ENCODE measurements at places on chromosomes 16 and 17.

DNA sequence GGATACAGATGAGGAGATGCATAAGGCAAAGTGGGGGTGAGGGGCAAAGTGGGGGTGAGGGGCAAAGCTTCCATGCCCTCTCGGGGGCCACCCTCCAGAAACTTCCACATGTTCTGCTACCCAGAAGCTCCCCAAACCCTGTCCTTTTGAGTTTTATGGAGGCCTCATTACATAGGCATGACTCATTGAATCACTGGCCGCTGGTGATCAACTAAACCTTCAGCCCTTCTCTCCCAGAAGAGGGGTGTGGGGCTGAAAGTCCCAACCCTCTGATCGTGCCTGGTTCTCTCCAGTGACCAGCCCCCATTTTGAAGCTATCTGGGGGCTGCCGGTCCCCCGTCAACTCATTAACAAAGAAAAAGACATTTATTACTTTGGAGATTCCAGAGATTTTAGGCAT, 27.5 kb downstream of the ITGAE start:
- DNase-seq = peak; percentile 17

DNA sequence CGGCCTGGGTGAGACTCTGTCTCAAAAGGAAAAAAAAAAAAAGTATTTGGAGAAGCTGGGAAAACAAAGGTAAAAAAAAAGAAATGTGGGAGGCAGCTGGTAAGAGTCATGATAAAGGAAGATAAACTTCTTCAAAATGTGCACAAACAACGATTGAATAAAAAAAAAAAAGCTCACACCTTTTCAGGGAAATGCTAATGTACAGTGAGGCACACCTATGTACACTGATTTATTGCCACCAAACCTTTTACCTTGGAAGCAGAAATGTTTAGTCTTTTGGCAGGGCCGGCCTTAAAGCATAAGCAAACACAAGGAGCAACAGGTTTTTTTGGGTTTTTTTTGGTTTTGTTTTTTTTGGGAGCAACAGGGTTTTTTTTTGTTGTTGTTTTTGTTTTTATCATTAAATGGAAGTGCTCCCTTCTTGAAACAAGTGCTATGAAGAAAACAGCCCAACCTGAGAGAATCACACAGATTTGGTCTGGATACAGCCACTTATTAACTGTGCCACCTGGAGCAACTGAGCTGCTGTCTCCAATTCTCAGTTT, 29.8 kb upstream of the KCNJ2 start:
- no peak for DNase-seq

DNA sequence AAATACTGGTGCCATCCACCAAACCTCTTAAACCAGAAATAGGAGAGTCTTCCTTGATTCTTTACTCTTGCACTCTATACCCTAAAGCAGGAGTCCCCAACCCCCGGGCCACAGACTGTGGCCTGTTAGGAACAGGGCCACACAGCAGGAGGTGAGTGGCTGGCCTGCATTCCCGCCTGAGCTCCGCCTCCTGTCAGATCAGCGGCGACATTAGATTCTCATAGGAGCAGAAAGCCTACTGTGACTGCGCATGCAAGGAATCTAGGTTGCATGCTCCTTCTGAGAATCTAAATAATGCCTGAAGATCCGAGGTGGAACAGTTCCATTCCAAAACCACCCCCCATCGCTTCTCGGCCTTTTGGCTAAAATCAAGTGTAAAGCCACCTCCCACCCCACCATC, 30.3 kb upstream of the SRCIN1 start:
- DNase-seq = no peak

- no peak for DNase-seq
Measured at GRCh38 chr17:45131616-45132319, 547 bp downstream of the PLCD3 start.

DNA sequence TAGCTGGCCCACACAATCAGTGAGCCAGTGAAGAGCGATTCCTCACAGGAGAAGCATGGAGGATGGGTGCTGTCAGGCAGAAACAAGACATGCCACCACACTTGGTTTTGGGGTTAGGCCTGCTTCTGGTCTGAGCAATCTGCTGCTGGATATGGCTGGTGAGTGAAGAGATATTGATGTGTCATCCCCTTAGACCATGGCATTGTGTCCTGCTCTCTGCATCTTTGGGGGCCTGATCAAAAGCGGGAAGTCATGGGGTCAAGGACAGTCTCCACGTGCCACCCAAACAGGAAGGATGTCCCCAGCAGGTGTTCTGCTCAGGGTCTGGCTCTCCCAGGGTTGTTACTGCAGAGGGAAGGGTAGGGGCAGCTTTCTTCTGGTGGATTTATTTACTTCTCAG, 140.7 kb downstream of the PRKCB start:
- no peak for DNase-seq

DNA sequence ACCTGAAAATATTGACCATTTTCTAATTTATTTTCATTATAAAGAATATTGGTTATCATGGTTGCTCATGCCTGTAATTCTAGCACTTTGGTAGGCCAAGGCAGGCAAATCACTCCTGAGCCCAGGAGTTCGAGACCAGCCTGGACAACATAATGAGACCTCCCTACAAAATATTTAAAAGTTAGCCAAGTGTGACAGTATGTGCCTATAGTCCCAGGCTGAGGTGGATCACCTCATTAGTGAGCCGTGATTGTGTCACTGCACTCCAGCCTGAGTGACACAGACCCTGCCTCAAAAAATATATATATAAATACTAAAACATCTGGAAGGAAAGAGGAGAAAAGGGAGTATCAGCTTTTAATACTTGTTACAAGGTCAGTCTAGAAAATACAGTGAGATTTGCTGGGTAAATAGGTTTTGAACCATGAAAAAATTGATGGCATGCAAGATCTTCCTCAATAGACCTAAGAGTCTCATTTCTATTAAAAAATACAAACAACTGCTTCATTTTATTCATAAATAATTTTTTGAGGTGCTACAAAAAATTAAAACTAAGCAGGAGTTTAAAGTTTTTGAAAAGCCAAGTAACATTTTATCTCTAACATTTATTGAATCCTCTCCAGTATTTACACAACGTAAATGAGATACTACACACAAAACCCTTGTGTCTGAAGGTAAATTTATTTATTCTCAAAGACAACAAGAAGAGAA, 47.7 kb downstream of the TUBD1 start:
- no peak for DNase-seq

DNA sequence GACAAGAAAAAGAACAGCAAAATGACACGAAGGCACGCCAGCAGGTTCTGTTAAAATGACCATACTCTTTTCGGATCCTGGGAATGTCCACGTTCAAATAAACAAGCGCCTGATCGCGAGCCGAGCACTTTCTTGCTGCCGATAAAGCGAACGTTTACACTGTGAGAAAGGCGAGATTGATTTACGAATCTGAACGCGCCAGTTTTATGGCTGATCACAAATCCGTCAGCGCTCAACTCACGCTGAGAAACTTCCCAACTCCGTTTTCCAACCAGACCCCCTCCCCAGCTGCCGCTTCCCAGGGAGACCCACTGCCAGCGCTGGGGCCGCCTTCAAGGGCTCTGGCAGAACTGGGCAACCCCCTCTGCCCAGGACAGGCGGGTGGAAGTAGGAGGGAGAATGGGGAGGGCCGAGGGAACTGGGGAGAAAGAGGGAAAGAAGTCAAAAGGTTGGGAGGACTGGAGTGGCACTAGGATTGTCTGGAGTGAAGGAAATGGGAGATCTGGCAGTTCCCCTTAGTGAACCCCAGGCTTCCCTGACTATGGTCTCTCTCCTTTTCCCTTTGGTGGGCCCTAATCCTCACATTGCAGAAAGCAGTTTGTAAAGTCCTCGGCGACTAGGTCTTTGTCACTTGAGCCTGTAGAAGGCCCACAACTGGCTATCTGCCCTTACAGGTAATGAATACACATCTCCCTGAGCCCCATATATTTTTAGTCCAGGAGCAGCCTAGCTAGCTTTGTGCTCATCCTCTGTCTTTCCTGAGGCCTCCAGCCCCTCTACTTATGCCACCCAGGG, 6.9 kb downstream of the HOXB4 start:
- no peak for DNase-seq

- no peak for DNase-seq
Measured at GRCh38 chr17:4043862-4044261, 79.6 kb upstream of the ATP2A3 start.

- no peak for DNase-seq
Measured at GRCh38 chr17:46159686-46160085, 33.5 kb downstream of the KANSL1 start.

DNA sequence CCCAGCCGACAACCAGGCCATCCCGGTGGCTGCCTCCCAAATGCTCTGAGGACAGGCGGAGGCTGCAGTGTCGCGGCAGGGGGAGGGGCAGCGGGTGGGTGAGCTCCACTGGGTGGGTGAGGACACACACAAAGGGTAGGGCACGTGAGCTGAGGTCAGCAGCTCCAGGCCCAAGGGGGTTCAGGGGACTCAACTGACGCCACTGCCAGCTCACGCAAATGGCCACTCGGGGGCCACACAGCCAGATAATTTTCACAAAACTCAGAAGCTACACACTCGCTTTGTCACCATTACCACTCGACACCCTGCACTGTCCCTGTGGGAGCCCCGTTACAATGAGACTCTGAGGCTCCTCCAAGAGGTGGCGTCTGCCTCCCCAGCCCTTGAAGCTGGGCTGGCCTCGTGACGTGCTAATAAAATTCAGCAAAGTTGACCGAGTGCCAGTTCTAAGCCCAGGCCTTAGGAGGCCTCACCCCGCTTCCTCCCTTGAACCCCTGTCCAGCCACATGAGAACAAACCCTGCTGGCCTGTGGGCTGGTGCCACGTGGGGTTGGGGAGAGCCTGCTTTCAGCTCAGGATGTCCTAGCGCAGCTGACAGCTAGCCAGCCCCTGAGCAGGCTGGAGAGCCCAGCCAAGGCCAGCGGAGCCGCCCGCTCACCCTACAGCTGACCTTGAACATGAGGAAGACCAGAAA, 56.9 kb downstream of the RMI2 start:
- DNase-seq = no peak

GRCh38 chr17:65061646-65062045, 5.1 kb upstream of the GNA13 start:
- no peak for DNase-seq

GRCh38 chr16:68244481-68244902, 681 bp upstream of the PLA2G15 start:
- no peak for DNase-seq

- DNase-seq = no peak
Measured at GRCh38 chr17:21276264-21276588, 8.3 kb upstream of the MAP2K3 start.

All from muscle of back (tissue), 13 donors.